ENCODE measurements at places on chromosomes 13 and 19.

DNA sequence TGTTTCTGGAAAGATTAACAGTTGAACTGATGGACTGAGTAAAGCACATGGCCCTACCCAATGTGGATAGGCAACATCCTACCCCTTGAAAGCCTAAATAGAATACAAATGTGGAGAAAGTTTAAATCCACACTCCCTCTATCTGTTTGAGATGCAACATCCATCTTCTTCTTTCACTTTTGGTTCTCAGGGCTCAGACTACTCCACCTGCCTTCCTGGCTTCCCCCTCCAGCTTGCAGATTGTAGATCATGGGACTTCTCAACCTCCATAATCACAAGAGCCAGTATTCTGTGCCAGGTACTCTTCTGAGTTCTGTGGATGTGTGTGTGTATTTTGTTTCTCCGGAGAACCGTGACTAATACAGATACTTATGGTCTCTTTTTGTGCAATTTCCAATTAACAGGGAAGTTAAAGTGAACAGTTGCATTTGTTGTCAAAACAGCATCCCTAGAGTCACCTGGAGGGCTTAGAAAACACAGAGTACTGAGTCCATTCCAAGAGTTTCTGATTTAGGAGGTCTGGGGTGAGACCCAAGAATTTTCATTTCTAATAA, 590.3 kb upstream of the MIR17HG start:
- no peak overlapping the region for H3K4me3 ChIP-seq
- peaks cover 7% of the 10 kb centered on the region for H3K4me1 ChIP-seq
- no peaks in the 10 kb centered on the region for H3K27me3 ChIP-seq
- no peak for DNase-seq
- H3K36me3 ChIP-seq = no peaks in the 10 kb centered on the region

DNA sequence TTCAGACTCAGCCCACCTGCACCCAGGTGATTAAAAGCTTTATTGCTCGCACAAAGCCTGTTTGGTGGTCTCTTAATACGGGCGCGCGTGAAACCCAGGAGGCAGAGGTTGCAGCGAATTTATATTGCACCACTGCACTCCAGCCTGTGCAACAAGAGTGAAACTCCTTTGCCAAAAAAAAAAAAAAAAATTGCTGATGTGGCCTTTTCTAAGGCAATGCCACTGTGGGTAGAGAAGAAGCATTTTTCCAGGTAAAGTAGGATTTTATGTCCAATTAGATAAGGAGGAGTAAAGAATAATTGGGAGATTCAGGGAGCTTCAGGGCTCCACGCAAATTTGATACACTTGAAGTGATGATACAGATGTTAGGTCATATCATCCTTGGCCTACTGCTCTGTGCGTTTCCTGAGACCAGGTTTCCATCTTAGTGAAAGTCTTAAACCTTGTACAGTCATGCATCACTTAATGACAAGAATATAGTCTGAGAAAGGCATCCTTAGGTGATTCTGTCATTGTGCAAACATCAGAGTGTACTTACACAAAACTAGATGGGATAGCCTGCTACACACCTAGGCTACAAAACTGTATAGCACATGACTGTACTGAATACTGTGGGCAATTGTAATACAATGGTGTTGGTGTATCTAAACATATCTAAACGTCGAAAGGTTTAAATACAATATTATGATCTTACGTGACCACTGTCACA, 150.9 kb downstream of the SPRY2 start:
- H3K27ac ChIP-seq = no peak overlapping the region
- no peak overlapping the region for H3K4me3 ChIP-seq
- H3K36me3 ChIP-seq = no peaks in the 10 kb centered on the region
- H3K4me1 ChIP-seq = peaks cover 6% of the 10 kb centered on the region

- no peaks in the 10 kb centered on the region for H3K36me3 ChIP-seq
- H3K27ac ChIP-seq = peak overlapping the region; percentile 58
Measured at GRCh38 chr19:14333101-14333871, 48.0 kb upstream of the ADGRE5 start.

DNA sequence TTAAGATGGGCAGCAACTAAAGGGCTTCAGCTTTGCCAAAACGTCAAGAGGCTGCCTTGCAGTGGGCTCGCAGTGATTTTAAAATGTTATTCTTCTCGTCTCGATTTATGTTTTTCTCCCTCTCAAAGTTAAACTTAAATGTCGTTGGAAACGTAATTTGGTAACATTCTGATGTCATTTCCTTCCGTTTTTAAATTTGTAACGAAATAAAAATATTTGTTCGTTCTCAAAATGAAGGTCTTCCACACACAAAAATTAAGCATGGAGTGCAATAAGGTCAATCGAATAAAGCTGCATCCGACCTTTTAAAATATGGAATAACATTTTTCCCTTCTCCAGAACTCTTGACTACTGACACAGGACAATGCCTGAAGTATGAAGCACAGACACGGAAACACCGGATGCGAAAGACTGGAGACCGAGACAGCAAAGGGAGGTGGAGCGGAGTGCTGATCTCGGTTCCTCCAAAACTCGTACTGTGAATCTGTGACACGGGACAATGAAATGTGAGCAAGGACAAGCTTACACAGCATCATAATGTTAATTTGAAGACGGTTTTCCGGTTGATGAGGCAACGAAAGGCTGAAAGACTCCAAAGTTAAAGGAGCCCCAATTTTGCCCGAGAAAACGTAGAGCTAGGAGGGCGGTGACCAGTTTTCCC, 850 bp downstream of the MTMR6 start:
- peak overlapping the region; percentile 96 for H3K4me3 ChIP-seq
- H3K4me1 ChIP-seq = peaks cover 29% of the 10 kb centered on the region
- peak overlapping the region; percentile 86 for H3K27ac ChIP-seq
- H3K36me3 ChIP-seq = no peaks in the 10 kb centered on the region
- DNase-seq = peak; percentile 9

DNA sequence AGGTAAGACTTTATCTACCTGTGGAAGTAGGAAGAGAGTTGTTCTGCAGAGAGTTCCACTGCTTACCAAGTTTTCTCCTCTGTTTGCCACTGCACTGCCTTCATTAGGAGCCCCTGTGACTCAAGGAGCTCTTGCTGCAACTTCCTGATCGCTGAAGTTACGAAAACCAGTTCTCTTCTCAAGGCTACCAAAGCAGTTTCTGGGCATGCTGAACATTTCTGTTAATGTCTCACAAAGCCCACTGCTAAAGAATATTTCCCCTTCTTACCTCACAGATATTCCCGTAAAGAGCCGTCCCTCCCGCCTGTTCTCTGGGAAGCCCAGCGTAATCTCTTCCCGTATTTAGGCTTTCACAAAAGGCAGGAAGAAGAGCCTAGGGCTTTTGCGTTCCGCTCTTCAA, 82.6 kb upstream of the OXGR1 start:
- no peaks in the 10 kb centered on the region for H3K27me3 ChIP-seq
- H3K36me3 ChIP-seq = peaks cover 5% of the 10 kb centered on the region
- no peak for DNase-seq
- H3K4me1 ChIP-seq = no peaks in the 10 kb centered on the region
- H3K4me3 ChIP-seq = no peak overlapping the region
- H3K27ac ChIP-seq = no peak overlapping the region

Data from neural crest cell (in vitro differentiated cells).